SK-N-MC (cell line): ENCODE measurements at places on chromosomes 6 and 20.

DNA sequence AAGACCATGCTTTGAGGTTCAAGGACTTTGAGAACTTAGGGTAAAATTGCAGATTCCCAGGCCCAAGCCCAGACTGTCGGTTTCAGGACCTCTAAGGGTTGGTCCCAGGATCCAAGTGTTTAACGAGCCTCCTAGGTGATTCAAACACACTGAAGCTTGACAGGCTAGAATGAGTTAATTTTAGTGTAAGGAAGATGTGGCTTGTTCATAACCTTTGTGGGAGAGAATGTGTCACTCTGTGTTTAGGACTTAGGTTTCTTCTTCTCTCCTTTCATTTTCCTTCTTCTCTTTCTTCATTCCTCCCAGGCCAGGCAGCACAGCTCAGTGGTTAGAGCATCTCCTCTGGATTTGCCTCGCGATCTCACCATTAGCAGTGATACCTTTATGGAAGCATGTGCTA, 104.8 kb upstream of the KCNG1 start:
- no peak for DNase-seq

DNA sequence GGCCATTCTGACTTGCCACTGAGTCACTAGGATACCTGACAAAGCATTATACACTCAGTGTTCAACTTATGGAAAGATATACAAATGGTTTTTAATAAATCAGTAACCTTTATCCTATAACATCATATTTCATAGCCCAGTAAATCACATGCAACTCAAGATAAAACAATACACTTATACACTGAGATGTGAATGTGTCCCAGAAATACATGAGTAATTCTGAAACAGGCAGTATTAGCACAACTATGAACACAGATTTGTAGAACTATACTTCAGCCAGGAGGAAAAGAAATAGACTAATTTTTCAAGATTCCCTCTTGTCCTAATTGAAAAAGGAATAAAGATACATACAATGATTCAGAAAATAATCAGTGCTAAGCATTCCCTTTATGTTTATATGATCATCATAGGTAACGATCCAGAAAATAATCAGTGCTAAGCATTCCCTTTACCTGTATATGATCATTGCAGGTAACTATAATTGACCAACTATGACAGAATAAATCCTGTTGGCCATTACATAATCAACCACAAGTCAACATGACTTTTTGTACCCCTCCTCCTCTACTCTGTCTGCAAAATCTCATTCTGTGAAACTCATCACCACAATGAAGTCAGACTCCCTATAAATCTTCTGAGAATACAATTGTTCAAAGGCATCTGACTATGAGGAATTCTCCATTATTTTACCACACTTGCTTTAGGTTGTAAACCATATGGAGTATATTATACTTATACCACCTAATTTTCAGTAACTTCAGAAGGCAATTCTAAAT, 30.3 kb downstream of the HACE1 start:
- DNase-seq: no peak

DNA sequence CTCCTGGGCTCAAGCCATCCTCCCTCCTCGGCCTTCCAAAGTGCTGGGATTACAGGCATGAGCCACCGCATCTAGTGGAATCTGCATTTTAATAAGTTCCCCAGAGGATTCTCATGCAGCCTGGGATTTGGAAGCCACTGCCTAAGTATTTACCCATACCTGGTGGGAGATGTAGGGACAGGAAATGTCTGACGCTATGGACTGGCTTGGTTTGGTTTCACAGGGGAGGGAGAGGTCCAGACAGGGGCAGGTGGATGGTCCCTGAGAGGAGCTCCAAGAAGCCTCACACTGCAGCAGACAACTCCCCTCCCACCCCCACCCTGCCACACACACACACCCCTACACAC, 4.4 kb downstream of the VSTM2L start:
- no peak for DNase-seq

DNA sequence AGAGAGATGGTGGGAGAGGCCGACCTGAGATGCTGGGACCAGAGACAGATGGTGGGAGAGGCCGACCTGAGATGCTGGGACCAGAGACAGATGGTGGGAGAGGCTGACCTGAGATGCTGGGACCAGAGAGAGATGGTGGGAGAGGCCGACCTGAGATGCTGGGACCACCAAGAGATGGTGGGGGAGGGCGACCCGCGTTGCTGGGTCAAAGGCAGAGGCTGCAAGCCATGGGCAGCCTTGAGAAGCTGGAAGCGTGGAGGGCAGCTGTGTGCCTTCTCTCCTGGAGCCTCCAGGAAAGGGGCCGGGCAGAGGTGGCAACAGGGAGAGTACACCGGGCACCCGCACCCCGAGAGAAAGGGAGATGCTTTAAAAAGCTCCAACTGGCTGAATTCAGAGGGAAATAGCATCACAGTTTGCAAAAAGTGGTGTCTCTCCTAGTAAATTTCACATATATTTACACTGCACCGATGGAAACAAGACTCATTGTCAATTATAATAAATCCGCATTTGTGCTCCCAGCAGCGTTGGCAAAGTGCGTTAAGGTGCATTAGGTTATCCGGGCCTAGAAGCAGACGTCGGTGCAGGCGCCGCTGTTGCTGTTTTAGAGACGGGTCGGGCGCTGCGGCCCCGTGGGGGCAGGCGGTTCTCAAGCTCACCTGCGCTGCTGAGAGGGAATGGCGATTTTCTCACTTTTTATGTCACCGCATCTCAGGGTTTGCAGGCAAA, 132.4 kb downstream of the DLL1 start:
- DNase-seq: no peak

DNA sequence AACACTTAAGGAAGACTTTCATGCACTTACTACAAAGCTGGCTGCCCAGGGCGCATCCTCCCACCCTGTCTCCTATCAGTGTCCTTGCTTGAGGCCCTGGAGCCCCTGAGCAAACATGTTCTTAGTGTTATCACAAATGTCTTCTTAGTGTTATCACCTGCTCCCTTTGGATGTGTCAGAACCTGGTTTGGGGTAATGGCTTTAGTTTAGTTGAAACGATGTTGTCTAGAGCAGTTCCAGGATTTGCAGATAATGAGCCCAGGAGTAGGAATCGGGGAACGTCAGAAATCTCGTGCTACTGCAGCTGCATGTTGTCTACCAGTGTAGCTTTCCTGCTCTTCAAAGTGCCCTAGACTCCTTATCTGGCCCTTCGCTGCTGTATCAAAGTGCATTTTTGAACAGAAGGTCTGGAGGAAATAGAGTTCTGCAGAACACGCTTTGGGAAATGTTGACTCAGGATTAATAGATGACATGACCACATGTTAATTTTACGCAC, 69.6 kb downstream of the PHACTR2 start:
- no peak for DNase-seq

- no peak for DNase-seq
Measured at GRCh38 chr6:7628479-7628878, 38.5 kb downstream of the SNRNP48 start.

DNA sequence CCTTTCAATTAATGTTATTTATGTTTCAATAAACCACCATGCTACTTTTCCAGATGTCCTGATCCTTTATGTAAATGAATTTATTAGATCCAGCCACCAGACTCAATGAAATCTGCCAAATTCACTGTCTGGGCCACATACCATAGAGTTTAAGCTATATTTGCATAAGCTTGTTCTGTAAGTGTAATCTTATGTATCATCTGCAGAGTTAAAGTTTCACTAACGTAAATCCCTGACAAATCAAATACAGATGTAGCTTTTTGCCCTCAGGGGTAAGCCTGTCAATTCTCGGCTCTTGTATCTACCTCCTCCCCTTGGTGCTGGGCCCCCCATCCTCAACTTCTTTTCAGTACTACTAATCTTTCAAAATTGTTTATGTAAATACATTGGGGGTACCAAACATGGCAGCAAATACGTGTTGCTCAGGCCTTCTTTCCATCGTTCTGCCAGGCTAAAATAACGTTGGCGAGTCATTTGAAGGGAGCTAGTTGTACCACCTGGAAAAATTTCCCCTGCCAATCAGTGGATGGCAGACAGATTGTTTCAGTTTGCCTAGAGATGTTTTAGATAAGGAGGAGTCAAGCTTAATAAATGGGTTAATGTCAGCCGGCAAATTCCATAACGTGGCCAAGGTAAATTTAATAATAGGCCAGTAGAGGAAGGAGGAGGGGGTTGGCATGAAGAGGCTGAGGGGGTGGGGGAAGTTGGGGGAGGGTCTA, 79.6 kb downstream of the RPS12 start:
- DNase-seq: peak; percentile 83

GRCh38 chr6:11110921-11111768, at the start of gene ERVFRD-1:
TSS of gene ERVFRD-1 (minus strand) at chr6:11111725. CDS start at chr6:11105310, 6,415 bp downstream.
- no peak for DNase-seq

- DNase-seq: no peak
Measured at GRCh38 chr6:1399085-1399780, 9.9 kb downstream of the FOXF2 start.

DNA sequence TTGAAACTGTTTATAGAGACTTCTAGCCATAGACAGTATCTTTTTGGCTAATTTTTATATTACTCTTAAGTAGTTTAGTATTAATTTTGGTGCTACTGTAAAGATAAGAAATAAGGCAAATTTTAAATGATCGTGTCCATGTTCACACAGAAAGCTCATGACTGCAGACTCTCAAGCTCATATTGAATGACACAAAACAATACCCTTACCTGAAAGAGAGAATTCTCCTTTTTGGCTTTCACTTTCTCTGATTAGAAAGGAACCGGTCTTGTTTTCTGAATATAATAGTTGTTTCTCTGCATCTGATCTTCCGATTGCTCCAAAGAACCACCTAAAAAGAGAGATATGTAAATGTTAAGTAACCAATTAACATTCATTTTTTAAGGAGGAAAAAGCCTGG, 57.0 kb downstream of the FRK start:
- DNase-seq: no peak

DNA sequence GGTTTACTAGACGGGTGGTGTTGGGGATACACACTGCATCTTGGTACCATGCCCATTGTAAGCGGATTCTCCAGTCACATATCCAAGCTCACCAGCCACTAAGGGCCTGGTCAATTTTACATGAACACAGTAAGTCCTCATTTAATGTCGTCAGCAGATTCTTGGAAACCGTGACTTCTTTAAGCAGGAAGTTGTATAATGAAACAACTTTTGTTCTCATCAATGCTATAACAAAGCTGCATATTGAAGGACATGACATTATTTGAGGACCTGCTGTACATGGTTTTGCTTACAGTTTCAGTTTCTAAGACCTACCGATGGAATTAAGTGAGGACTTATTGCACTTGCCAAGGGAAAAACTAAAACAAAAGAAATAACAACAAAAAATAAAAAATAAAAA, 295.6 kb downstream of the SYNE1 start:
- DNase-seq: no peak

DNA sequence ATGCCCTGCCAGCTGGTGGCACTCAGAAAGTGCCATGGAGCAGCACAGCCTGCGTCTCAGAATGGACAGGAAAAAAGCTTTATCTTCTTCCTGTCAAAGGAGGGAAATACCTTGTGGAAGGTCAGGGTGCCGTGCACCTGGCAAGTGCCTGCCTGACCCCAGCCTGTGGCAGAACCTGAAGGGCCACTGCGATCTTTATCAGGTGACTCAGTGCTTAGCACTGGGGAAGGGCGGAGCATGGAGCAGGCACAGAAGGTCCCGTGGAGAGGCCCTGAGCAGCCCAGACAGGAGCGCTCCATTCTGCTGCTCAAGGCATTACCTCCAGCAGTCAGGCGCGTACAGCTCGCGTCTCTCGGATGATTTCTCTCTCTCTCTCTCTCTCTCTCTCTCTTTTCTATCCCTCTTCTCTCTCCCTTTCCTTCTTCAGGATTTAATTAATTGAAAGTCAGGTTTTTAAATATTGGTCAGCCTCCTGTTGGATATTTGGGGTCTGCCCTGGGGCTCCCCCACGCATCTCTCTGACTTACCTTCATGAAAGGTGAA, 31.7 kb downstream of the FOXC1 start:
- DNase-seq: no peak

DNA sequence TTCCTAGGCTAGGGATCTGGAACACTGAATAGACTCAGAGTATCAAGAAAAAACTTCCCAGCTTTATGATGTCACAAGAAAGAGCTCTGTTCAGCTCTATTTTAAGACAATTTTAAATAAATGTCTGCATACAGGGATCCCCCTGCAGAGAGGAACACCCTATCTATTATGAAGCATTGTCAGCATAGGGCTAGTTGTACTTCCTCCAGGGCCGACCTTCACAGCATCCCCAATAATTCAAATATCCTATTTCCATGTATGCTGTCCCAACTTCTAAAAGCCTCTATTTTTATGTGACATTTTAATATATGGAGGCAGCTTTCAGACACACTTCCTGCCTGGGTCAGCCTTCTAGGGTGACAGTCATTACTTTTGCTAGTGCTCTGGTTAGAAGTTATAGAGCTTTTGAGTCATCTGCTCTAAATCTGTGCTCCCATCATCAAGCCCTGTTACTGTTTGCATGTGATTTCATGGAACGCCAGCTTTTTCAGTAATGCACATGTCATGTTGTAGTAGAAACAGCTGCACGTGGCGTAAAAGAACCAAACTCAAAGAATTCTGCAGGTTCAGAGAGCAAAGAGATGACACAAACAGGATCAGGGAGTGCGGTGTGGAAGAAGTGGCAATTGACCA, 189.2 kb downstream of the ADGB start:
- no peak for DNase-seq

GRCh38 chr6:88301256-88301655, 135.1 kb upstream of the CNR1 start:
- no peak for DNase-seq

- no peak for DNase-seq
Measured at GRCh38 chr6:18579869-18580268, 192.7 kb downstream of the RNF144B start.

DNA sequence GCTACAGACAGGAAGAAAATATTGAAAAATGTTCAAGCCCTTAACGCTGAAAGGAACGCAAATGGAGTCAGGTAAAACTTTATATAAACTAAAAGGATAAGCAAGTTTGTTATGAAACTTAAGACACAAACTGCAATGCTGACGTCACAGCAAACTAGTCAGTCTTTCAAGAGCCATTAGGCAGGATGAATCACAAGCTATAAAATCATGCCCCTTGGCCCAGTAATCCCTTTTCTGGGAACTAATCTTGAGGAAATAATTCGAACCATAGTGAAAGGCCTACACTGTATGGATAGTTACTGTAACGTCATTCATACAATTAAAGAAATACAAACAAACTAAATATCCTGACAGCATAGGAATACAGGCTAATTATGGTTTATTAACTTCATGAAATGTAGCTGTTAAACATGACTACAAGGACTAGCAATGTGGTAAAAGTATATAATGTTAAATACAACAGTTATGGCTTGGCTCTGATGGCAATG, 42.7 kb upstream of the HINT3 start:
- no peak for DNase-seq

DNA sequence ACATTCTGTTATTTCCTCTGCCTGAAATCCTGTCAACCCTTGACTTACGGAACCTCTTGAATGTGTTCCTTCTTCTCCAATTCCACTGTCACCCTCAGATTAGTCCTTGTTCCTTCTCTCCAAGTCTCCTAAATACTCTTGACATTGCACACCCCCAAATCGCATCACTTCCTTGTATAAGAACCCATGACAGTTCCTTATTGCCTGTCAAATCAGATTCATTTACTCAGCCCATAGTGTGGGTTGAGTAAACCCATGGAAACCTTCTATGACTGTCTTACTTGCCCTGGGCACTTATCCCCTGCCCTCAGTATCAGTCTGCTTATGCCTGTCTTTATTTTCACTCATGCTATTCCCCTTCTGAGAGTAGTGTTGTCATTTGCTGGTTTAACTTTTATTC, 40.5 kb downstream of the ARMC2 start:
- no peak for DNase-seq

GRCh38 chr6:722077-722524, 29.2 kb upstream of the EXOC2 start:
- DNase-seq: peak; percentile 53

GRCh38 chr20:61683721-61684120, 382.0 kb downstream of the TAF4 start:
- DNase-seq: no peak
